ENCODE measurements at places on chromosomes 5 and 9.

DNA sequence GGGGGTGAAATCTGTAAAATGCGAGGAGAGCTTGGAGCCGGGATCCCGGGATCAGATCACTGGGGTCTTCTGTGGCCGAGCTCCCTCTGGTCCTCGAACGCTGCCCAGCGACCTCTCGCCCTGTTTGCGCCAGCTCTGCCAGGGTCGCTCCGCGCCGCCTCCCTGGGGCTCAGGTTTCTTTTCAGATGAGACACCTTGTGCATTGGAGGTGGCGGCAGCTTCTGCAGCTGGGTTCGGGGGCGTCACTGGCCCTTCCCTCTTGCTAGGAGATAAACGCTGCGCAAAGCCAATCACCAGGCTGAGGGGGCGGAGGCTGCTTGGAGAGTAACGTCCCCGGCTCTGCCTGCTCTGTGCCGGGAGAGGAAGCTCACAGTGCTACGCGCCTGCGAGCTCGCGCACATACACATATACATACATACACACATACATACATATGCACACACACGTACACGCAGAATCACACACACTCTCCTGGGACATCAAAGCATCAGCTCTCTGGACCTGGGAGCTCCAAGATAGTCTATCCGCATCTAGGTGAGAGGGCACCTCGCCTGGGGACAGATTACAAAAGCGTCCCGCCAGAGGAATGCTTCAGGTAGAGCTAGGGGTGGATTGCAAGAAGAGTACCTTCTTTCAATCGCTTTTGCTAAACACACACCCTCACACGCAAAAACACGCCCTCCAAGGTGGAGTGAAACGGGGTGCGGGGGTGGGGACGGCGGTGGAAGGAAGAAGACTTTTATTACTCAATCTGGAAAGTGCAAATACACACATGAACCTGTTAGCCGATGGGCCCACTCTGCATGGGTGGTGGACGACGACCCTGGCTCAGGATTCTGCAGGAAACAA, at the start of gene ST8SIA4:
ST8SIA4 (minus strand) TSS at position 244 of the 849 bp plus-strand sequence. CDS start 327 bp downstream, outside the sequence.
- DNase-seq = no peak

GRCh38 chr5:156670615-156671014, 179.5 kb upstream of the PPP1R2B start:
- no peak for DNase-seq

DNA sequence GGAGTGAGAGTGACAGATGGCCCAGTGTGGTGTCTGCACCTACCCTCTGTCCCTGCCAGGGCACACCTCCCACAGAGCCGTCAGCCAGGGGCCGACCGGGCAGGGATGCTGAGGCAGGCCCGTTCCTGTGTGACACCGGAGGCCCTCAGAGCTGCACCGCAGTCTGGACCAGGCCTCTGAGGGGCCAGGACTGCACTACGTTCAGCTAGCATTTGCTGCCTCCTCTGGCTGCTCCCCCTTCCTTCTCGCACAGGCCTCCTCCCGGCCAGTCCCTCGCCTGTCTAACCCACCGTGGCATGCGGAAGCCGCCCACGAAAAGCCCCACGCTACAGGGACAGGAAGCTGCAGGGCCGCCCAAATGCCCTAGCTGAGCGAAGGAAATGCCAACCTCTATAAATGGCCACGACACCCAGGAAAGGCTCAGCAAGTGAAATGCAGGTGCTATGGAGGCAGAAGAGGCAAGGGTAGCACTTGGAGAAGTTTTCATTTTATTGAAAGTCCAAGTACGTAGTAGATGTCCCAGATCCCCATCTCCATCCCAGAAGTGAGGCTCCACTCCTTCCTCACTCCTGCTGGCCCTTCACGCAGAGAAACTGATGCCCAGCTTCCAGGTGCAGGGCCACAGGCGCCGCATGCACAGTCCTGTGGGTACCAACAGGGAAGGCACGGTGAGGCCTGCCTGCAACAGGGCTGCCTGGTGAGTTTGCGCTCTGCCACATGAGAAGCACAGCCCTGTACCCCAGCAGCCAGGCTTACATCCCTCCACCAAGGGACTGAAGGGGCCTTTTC, 38.7 kb downstream of the MAPK9 start:
- no peak for DNase-seq

DNA sequence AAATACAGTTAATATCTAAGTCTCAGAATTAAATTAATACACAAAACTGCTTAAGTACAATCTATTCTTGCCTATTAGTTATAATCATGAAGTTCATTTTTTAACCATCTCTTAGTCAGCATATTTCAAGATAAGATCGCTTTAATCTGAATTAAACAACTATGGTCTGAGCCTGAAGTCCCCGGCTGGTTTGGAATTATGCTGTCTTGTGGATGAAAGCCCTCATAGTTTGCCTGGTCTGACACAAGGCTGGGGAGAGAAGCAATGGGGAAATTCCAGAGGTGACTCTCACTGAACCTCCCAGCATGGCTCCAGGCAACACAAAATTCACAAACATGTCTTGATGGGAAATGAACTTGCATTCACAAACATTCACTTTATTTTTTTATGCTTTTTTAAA, 28.0 kb upstream of the GRAMD2B start:
- no peak for DNase-seq

- DNase-seq = no peak
Measured at GRCh38 chr5:132050661-132051552, 9.5 kb upstream of the IL3 start.

- DNase-seq = no peak
Measured at GRCh38 chr9:18061856-18062255, 412.1 kb upstream of the ADAMTSL1 start.

GRCh38 chr9:22084336-22085035, 75.4 kb upstream of the CDKN2B start:
- no peak for DNase-seq

DNA sequence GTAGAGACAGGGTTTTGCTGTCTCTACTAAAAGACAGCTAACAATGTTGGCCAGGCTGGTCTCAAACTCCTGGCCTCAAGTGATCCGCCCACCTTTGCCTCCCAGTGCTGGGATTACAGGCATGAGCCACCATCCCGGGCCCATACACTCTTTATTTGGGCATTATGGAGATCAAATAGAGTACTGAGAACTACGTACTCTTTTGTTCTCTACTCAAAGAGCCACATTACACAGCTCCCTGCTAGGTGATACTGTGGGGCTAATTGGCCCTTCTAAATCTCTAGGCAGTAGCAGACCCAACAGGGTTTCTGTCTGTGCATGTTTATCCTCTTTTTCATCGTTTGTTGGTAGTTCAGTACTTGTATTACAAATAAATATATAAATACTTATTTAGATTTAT, 16.1 kb downstream of the CKMT2 start:
- no peak for DNase-seq

DNA sequence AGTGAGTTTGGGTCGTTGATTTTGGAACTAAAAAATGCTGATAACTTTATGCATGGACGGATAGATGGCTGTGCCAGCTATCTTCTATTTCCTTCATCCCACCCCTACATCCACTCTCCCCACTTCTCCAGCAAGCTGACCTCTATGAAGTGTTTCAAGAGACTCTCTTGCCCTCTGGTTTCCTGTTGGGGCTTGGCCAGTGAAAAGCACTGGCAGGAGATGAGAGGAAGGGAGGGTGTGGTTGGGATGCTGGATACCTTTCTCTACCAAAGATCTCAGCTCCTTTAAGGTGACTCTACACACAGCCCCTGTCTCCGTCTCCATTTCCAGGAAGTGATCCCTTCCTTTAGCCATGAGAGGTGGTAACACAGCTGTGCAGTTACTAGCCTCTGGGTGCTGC, 30.0 kb upstream of the JMY start:
- DNase-seq = no peak

DNA sequence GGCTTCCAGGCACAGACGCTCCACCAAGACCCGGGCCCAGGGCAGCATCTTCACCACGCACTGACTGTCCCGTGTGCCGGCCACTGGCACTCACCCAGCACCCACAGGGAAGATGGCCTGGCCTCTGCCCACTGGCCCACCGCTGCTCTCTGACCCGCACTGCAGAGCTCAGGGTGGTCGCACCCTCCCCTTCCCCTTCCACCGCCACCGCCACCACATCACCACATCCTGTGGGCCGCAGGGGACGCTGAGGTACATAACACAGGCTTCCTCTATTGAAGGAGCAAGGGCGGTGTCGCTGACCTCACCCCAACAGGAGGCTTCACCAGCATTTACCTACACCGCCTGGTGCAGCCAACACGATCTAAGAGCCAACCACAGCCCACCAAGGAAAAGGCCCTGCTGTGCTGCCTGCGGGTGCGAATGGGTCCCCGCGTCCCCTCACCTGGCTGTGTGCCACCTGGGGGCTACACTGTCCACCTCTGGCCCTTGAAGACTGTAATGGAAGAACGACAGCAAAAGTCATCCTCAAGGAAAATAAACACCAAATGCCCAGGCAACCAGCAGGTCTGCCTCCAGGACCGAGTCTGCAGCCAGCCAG, 101.8 kb downstream of the CAMSAP1 start:
- DNase-seq = no peak

DNA sequence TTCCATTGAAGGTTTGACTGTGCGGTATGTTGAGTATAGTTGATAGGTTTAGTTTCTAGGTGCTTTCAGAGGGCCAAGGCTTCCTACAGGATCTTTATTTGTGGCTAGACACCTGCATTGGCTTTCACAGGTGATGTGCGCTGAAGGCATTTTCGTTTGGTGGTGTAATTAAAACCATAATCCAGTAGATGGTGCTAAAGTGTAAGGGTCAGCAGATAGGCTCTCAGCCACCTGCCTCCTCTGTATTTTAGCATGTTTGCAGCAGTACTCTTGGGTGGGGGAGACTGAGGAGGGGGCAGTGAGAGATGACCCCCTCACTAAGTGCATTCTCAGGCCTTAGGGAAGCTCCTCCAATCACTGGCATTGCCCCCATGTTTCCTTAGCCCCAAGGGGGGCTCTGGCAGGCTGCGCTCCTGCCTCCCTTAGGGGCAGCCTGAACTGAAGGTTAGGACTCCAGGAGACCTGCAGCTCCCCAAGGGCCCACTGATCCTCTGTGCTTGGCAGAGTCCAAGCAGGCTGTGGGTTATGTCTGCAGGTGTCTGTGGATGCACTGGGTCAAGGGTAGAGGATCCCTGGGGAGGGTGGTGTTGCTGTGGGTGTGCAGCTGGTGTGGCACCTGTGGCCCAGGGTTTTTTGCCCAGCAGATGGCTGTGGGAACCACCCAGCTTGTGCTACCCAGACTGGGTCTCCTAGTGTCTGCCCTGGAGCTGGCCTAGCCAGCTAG, 23.4 kb downstream of the CDK20 start:
- DNase-seq = no peak

DNA sequence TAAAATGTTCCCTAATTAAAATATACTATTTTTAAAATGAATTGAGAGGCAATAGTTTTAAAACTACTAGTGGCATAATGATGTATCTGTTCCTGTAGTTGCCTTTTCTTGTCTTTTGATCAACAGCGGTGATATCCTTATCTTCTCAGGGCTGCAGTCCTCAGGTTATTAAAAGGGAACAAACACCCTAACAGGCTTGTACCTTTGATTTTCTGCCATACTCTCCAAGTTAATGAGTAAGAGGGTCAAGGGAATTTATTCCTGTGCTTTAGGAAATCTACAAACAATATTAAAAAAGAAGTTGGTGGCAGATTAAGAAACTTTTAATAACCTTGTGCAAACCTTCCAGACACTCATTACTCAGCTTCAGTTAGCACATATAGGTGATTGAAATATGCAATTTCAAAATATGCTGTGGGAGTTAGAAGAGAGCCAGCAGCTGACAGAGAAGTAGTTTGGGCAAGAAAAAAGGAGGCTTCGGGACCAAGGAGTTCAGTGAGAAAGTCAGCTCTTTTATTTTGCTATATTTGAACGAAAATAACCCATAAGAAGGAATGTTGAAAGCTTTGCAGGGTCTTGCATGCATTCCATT, 81.0 kb upstream of the TLE4 start:
- no peak for DNase-seq

GRCh38 chr9:19026375-19026774, 6.6 kb downstream of the SAXO1 start:
- no peak for DNase-seq

- no peak for DNase-seq
Measured at GRCh38 chr9:137452761-137453642, 6.1 kb downstream of the NSMF start.

- DNase-seq = no peak
Measured at GRCh38 chr9:86163503-86163902, 64.1 kb upstream of the GOLM1 start.

DNA sequence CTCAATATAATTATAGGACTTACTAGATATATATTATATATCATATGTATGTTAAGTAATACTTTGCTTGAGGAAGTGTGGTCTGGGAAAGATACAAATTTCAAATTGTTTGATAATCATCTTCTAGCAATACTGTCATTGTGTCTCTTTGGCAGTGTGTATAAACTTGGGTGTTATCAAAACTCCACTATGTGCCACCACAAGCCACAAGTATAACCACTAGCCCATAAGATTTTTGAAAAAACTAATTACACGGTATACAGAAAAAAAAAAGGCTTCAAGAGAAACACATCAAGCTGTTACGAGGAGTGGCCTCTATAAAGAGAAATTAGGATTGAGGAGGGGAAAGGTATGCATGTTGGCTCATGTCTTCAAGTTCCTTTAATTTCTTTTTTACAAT, 44.7 kb upstream of the PCSK5 start:
- no peak for DNase-seq

DNA sequence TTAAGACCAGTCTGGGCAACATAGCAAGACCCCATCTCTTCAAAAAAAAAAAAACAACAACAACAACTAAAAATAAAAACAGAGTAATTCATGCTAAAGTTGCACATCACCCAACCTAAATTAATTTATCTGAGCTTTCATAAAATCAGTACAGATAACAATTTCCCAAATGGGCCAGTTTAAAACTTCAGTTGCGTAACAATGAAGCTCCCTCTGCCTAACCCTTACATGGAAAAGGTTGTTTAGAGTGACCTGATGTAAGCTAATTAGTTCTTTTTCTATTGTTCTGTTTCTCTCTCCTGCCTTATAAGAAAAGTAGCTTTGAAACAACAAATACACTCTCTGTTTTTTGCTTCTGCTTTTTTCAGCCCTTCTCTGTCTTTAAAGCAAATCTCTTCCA, 46.2 kb upstream of the SLC28A3 start:
- no peak for DNase-seq

- DNase-seq = no peak
Measured at GRCh38 chr5:143552680-143553079, 149.2 kb upstream of the NR3C1 start.

DNA sequence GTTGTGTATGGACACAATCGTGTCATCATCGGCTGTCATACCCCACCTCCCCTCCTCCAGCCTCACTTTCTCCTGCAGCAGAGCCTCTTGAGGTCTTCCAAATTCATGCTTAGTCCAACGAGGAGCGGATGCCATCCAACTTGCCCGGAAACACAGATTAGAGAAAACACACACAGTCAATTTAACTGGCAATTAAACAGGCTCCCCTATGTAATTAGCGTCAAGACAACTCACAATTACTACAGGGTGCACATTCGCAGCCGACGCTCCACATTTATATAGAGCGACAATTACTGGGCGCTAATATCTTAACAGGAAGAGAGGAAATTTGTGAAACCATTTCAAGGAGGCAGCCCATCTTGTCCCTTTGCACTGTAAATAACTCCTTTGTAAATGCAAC, 86.0 kb upstream of the ZNF618 start:
- DNase-seq = no peak

GRCh38 chr5:98031496-98031895, 742.0 kb upstream of the RGMB start:
- DNase-seq = no peak

Measured in cerebellar nuclear complex (tissue), 1 donor.